Stimulated activated CD4-positive, alpha-beta T cell treated with anti-CD3 and anti-CD28 coated beads, Interleukin-4, amount 100 ng/mL, for 24 hours (primary cell): ENCODE measurements at places on chromosomes 6 and 20.

DNA sequence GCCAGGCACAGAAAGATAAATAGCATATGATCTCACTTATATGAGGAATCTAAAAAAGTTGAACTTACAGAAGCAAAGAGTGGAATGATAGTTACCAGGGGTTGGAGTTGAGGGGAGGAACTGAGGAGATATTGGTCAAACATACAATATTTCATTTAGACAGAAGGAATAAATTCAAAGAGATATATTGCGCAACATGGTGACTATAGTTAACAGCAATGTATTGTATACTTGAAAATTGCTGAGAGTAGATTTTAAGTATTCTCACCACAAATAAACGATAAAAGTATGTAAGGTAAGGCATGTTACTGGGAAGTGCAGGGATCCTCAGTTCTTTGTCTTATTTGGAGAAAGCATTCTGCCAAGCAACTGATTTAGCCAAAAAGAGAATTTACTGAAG lies 171.9 kb downstream of the LMBRD1 start:
- DNase-seq: no peak

DNA sequence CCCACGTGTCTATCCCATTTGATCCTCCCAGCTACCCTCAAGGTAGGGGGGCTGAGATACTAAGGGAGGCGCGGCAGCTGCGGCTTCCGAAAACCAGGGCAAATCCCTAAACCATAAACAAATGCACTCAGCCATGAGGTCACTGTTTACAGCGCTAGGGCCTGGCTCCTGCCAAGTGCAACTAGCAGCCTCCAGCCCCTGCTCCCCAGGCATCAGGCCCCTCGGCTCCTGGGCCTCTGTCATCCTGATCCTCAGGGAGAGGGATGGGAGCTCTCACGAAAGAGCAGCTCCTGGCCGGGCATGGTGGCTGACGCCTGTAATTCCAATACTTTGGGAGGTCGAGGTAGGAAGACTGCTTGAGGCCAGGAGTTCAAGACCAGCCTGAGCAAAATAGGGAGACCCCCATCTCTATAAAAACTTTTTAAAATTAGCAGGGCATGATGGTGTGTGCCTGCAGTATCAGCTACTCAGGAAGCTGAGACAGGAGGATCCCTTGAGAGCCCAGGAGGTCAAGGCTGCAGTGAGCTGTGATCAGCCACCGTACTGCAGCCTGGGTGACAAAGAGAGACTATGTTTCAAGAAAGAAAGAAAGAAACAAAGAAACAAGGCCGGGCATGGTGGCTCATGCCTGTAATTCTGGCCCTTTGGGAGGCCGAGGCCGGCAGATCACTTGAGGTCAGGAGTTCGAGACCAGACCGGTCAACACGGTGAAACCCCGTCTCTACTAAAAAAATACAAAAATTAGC lies 42.5 kb upstream of the TLDC2 start:
- DNase-seq: no peak

DNA sequence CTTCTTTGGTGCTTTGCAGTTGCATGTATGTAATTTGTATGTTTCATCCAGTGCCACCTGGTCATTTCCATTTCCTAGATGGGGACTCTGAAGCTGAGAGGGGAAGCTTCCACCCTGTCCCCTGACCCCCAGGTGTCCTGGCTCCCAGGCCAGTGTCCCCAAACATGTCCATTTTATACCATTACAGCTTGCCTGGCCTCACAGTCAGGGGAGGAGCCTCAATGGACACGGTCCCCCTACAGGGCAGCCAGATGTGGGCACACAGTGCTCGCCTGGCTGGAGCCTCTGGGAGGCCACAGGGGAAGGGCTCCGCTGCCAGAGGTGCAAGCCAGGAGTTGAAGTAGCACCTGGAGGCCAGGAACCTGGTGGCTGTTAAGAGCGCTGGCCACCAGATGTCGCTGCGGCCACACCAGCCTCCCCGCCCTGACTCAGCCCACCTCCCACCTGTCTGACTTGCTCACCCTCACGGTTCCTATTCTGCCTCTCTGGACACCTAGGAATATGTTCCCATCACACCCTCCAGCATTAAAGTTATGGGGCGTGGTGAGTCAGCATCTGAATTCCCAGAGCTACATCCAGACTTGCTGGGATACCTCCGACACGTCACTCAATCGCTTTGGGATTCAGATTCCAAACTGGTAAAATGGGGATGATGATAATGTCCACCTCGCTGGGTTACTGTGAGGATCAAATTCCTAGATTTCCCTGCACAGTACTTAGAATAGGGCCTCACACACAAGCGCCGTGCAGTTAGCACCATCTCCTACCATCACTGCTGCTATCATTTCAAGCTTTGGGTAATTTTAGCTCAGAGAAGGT lies 107.4 kb downstream of the SULF2 start:
- peak; percentile 69 for DNase-seq

- no peak for DNase-seq
Observed at GRCh38 chr6:108171918-108172516, 6.2 kb downstream of the NR2E1 start.

DNA sequence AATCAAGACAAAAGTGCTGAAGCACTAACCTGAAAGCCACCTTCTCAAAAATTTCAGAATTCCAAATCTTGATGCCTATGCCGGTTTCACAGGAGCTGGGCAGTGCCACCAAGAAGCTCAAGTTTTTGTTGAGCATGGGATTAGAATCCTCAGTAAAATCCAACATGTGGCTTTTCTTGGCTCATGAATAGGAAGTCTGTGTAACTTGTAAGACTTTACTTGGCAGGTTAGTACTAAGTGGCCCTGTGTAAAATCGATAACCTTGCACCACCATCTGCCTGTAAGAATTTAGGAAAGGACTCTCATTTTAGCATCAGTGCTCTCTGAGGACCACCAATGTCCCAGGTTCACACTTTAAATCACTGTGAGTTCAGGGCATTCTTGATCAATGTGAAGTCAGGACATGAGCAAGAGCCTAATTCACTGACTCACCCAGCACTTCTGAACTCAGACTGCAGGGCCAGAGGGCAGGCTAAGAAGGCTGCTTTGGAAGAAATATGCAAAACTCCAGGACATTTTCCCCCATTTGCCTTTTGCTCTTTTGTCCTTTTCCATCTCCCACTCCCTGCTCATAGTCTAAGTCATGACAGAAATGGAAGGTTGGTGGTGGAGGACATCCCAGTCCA lies 113.2 kb downstream of the EDN1 start:
- DNase-seq: no peak

- DNase-seq: no peak
Observed at GRCh38 chr20:40493071-40493470, 196.0 kb downstream of the MAFB start.
